Activated CD4-positive, alpha-beta memory T cell treated with anti-CD3 and anti-CD28 coated beads, Interleukin-2, amount 10 ng/mL, durations not matched to agents 7 days and 5 days (primary cell): ENCODE measurements at places on chromosomes 1 and 21. TPM values are rescaled to one million over a fixed set of nuclear protein-coding genes. Genes with fewer than 3 reads are reported as not detected.

Gene MYOG
- not detected for total RNA-seq

DNA sequence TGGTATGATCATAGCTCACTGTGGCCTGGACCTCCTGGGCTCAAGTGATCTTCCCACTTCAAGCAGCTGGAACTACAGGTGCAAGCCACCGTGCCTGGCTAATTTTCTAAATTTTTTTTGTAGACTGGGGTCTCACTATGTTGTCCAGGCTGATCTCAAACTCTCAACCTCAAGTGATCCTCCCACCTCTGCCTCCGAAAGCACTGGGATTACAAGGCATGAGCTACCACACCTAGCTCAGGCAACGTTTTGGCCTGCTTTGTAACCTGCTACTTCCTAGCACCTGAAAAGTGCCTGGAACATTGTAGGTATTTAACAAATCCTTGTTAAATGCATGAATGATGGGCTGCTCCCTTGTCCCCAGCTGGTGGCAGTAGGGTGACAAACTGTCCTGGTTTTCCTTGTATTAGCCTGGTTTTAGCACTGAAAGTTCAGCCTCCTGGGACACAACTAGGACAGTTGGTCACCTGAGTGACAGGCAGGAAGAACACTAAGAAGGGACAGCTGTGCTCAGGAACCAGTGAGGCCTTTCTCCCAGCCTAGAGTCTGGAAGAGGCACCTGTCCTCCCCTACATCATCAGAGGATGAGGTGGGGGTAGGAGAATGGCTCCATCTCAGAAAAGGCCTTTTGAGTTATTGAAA is 88.5 kb upstream of the CD34 start:
- no peak overlapping the region for H3K27ac ChIP-seq
- no peak overlapping the region for H3K4me3 ChIP-seq
- H3K4me1 ChIP-seq, result no peaks in the 10 kb centered on the region
- H3K27me3 ChIP-seq, result peaks cover 9% of the 10 kb centered on the region
- H3K36me3 ChIP-seq, result no peaks in the 10 kb centered on the region
- DNase-seq, result no peak

- no peaks in the 10 kb centered on the region for H3K36me3 ChIP-seq
- peaks cover 35% of the 10 kb centered on the region for H3K27me3 ChIP-seq
- peaks cover 4% of the 10 kb centered on the region for H3K4me1 ChIP-seq
- no peak for DNase-seq
- H3K4me3 ChIP-seq, result no peak overlapping the region
Observed at GRCh38 chr1:53686091-53686964, 52.6 kb downstream of the GLIS1 start.

- H3K4me3 ChIP-seq, result no peak overlapping the region
- no peaks in the 10 kb centered on the region for H3K4me1 ChIP-seq
- no peaks in the 10 kb centered on the region for H3K36me3 ChIP-seq
- H3K27me3 ChIP-seq, result peaks cover 12% of the 10 kb centered on the region
Observed at GRCh38 chr1:183388735-183389134, 29.4 kb downstream of the NMNAT2 start.

Gene SLC45A1
- 0.25 TPM for total RNA-seq

DNA sequence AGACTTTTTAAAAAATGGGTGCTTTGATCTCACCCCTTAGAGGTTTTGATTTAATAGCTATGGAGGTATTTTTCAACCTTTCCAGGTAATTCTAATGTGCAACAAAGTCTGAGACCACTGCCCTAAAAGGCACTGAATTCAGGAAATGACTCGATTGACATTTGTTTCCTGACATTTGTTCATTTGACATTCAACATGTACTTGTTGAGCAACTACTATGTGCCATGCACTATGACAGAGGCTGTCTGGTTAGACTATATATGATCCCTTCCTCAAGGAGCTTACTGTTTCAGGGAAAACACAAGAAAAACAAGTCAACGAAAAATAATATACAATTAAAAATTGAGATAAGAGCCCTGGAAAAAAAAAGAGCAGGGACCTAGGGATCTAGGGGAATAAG is 25.6 kb upstream of the AVPR1B start:
- H3K27me3 ChIP-seq, result peaks cover 62% of the 10 kb centered on the region
- H3K4me1 ChIP-seq, result no peaks in the 10 kb centered on the region
- H3K36me3 ChIP-seq, result no peaks in the 10 kb centered on the region

DNA sequence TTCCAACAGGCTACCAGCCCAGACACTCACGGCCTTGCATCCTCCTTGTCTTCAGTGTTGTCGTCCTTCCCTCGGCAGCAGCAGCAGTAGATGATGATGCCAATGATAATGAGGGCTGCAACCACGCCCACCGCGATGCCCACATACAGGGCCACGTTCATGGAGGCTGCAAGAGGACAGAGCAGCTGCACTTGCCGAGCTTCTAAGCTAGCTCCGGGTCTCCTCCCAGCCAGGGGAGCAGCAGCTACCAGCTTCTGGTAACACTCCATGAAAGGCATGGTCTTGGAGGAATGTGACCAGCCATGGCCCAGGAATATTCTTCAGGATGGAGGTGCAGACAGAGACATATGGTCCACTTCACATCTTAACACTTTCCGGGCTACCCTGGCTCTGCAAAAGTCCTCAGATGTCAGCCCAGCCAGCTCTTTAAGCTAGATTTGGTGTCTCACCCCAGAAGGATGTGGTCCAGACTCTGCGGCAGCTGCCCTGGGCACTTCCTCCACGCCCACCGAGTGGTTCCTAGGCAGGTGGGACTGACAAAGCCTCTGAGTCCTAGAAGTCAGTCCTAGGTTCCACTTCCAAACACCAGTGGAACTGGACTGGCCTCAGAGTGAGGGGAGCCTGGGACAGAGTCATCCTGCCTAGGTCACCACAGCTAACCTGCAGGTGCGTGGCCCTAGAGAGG is 35.1 kb downstream of the GPA33 start:
- no peak overlapping the region for H3K27ac ChIP-seq
- no peaks in the 10 kb centered on the region for H3K36me3 ChIP-seq
- peaks cover 14% of the 10 kb centered on the region for H3K4me1 ChIP-seq
- H3K4me3 ChIP-seq, result no peak overlapping the region
- no peaks in the 10 kb centered on the region for H3K27me3 ChIP-seq
- no peak for DNase-seq

GRCh38 chr1:206859082-206859521 is 6.3 kb upstream of the IL20 start:
- H3K27ac ChIP-seq, result peak overlapping the region; percentile 58
- H3K4me3 ChIP-seq, result no peak overlapping the region
- peaks cover 28% of the 10 kb centered on the region for H3K4me1 ChIP-seq
- H3K36me3 ChIP-seq, result peaks cover 6% of the 10 kb centered on the region

- H3K27me3 ChIP-seq, result no peaks in the 10 kb centered on the region
- DNase-seq, result no peak
- peaks cover 35% of the 10 kb centered on the region for H3K36me3 ChIP-seq
- no peak overlapping the region for H3K4me3 ChIP-seq
Observed at GRCh38 chr21:42521384-42521783, 7.7 kb downstream of the SLC37A1 start.

- no peak overlapping the region for H3K27ac ChIP-seq
- H3K4me1 ChIP-seq, result no peaks in the 10 kb centered on the region
- no peaks in the 10 kb centered on the region for H3K27me3 ChIP-seq
- no peak for DNase-seq
- H3K4me3 ChIP-seq, result no peak overlapping the region
- no peaks in the 10 kb centered on the region for H3K36me3 ChIP-seq
Observed at GRCh38 chr1:118918230-118918939, 69.8 kb downstream of the TBX15 start.

DNA sequence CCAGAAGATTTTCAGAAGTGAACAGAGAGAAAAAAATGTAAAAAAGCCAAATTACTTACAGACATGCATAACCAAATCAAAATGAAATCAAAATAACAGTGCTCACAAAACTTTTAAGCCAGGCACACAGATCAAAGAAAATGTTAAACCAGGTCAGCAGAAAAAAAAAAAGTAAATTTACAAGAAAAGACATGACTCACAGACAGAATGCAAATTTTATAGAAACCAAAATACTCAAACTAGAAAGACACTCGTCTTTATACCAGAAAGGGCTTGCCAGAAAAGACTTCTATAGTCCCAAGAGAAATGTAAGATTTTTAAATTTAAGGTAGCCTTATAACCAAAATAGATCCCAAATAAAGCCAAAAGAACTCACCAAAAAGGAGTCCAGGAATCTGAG is 86.5 kb upstream of the COG2 start:
- H3K27ac ChIP-seq, result no peak overlapping the region
- H3K27me3 ChIP-seq, result peaks cover 21% of the 10 kb centered on the region
- no peak overlapping the region for H3K4me3 ChIP-seq
- peaks cover 15% of the 10 kb centered on the region for H3K4me1 ChIP-seq

Gene WDR64
- total RNA-seq, result 0.13 TPM

- H3K27me3 ChIP-seq, result no peaks in the 10 kb centered on the region
- no peaks in the 10 kb centered on the region for H3K4me1 ChIP-seq
- no peaks in the 10 kb centered on the region for H3K36me3 ChIP-seq
- no peak overlapping the region for H3K27ac ChIP-seq
- DNase-seq, result no peak
Observed at GRCh38 chr1:164645921-164646320, 86.9 kb downstream of the PBX1 start.

Gene AIRE
- total RNA-seq, result 0.48 TPM

- H3K27ac ChIP-seq, result no peak overlapping the region
- H3K4me3 ChIP-seq, result no peak overlapping the region
- peaks cover 7% of the 10 kb centered on the region for H3K27me3 ChIP-seq
- no peaks in the 10 kb centered on the region for H3K36me3 ChIP-seq
- DNase-seq, result no peak
- H3K4me1 ChIP-seq, result no peaks in the 10 kb centered on the region
Observed at GRCh38 chr1:198113342-198113750, 43.5 kb upstream of the NEK7 start.

DNA sequence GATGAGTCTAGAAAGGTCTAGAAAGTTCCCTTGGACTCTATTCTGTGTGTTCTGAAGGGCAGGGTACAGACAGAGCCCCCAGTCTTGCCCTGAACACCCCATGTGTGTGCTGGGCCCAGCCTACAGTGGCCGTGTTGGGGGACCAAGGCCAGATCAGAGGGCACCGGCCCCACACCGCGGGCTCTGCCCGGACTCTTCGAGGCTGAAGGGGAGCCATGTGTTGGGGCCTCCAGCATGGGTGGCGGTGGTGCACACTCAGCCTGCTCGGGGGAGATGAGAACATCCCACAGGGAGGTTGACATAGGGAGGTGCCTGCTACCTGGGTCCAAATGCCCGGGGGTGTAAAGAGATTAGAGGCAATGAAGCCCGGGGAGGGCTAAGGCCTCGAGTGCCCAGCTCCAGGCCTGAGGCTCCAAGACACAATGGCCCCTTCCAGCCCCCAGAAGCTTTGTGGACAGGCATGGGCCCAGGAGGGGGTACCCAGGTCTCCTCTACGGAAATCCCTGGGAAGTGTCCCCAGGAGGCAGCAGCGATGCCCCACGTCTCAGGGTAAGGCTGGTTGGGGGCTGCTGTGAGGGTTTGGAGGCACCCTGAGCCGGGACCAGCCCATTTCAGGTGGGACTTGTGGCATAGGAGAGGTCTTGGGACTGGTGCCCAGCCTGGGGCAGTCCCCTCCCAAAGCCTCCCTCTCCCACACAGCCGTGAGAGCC is 12.1 kb downstream of the ARHGEF16 start:
- H3K4me1 ChIP-seq, result no peaks in the 10 kb centered on the region
- no peaks in the 10 kb centered on the region for H3K36me3 ChIP-seq
- no peak overlapping the region for H3K27ac ChIP-seq

DNA sequence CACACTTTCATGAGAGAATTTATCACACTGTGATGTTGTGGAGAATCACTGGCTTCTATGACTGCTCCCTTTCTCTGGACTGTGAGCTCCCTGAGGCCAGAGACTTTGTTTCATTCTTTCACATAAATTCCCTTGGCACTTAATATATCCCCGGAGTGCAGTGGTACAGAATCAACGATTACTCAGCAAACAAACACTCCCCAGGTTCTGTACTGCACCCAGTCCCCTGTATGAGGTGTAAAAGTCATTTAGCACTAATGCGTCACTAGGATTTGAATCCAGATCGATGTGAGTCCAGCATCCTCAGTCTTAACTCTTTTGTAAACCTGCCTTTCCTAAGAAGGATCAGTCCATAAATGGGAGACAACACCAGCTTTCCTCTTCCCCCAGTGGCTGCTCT is 6.8 kb upstream of the UTP25 start:
- H3K4me3 ChIP-seq, result no peak overlapping the region
- no peak for DNase-seq
- peaks cover 11% of the 10 kb centered on the region for H3K4me1 ChIP-seq
- H3K27me3 ChIP-seq, result peaks cover 33% of the 10 kb centered on the region
